ENCODE measurements at places on chromosomes 1 and 21.

DNA sequence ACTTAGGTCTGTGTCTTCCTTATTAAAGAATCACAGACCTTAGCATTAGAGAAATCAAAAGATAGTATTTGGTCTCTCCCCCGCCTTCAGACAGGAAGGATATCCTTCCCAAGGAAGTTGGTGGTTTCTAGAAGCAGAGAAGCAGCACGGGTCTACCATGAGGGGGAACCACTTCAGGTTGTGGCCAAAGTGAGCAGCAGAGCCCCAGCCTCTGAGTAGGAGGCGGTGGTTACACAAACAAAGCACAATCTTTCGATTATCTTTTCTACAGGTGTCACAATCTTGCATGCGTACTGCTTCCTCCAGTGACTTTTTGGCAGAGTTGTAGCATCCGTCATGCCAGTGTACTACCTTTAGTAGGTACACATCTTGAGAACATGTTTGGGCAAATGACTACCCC, 8.8 kb downstream of the PGLYRP4 start:
- DNase-seq = no peak

DNA sequence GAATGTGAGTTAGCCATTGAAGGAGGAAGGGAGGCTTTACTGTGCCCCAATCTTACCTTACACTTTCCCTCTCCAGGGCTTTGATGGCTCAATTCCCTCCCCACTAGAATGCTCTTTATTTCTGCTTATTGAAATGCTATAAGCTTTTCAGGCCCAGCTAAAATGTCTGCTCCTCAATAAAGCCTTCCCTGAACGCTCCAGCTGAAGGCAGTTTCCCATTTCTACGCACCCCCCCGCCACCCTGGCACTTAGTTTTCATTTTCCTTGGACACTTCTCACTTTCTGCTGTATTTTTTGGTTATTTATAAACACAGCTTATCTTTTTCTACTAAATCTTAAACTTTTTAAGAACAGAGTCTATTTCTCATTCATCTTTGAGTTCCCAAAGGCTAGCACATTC, 7.1 kb upstream of the TMEM167B start:
- DNase-seq = no peak

DNA sequence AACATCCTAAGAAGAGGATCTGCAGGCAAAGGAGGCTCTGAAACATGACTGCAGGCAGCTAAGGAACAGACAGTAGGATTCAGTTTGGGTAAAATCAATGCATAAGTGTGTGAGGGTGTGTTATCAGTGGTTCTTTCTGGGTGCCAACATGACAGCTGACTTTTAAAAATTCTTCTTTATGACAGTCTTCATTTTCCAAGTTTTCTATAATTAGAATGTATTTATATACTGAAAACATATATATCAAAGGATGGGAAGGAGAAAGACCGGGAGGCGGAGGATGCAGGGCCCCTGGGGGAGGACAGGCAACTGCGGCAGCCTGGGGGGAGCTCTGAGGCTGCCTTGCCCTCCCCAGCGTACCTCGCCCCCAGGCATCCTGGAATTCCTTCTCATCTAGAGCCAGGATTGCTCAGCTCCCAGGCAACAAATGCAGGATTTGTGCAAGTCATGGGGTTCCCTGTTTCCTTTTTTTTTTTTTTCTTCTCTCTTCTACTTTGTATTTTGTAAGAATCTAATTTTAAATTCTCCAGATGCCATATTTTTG, 104.8 kb downstream of the CSMD2 start:
- DNase-seq = no peak

GRCh38 chr1:220809704-220810103, 23.0 kb downstream of the MTARC1 start:
- DNase-seq = no peak

- DNase-seq = no peak
Measured at GRCh38 chr1:183301239-183301638, 115.2 kb downstream of the LAMC2 start.

GRCh38 chr1:200238311-200238710, 171.5 kb downstream of the ZNF281 start:
- DNase-seq = no peak

DNA sequence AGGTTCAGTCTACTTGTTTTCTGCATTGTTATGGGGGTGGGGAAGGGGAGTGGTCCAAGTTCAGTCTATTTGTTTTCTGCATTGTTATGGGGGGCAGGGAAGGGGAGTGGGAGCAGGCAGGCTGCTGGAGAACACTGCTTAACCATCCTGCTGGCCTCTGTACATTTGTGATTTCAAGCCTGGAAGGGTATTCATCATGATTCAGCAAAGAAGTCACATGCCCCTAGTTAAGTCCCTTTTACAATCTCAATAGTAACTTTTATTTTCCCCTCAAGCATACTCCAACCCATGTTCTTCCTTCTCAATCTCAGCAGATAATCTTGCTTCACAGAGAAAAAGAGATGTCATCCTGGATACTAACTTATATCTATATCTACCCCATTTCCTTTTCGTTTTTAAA, 7.9 kb downstream of the LYST start:
- no peak for DNase-seq

DNA sequence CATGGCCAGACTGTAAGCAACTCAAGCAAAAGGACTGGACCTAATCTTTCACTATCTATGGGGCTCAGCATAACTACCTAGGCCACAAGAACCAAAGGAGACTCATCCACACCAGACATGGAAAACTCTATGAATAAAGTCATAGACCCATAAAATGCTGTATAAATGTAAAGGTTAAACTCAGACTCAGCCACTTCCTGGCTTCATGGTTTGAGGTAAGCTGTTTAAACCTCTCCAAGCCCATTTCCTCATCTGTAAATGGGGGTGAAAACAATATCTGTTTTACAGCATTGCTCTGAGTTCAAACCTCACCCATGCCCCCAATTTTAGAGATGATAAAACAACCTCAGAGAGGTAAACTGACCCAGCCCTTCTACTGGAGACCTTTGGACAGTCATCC, 4.0 kb upstream of the SMIM12 start:
- DNase-seq = no peak

- DNase-seq = no peak
Measured at GRCh38 chr1:178470411-178470960, 26.3 kb downstream of the CLEC20A start.

GRCh38 chr1:7199077-7199779, 414.0 kb downstream of the CAMTA1 start:
- DNase-seq = no peak

GRCh38 chr1:29542548-29542947, 306.2 kb downstream of the PTPRU start:
- DNase-seq = no peak

- DNase-seq = no peak
Measured at GRCh38 chr1:61404597-61405376, 320.2 kb downstream of the TM2D1 start.

GRCh38 chr1:156750191-156750672, 1.2 kb downstream of the HDGF start:
- peak; percentile 68 for DNase-seq

GRCh38 chr1:209621286-209621685, 30.9 kb downstream of the LAMB3 start:
- no peak for DNase-seq

GRCh38 chr21:44700101-44701022, 3.4 kb downstream of the KRTAP10-12 start:
- DNase-seq = no peak
